Epithelial cell of prostate (primary cell): ENCODE measurements at places on chromosomes 6 and 20.
A peak's percentile ranks its signal among the peaks of the same experiment; 100 is the strongest.

DNA sequence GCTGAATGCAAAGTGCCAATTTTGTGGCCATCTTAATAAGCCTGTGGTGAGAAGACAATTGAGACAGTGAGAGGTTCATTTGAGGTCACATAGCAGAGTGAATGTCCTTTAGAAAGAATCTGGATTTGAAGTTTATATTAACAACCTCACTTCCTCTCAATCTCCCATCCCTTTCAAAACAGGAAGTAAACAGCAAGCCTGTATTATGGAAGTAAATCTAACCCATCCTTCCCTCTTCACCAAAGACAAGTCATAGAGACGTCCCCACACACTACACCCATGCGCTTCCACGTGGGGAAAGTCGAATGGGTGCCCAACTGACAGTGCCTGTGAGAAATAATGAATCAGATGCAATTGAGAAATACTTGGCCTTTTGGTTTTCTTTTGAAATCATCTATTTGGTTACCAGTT, 28.8 kb upstream of the CCND3 start:
- no peak for DNase-seq

GRCh38 chr20:49700411-49701185, 13.1 kb downstream of the B4GALT5 start:
- DNase-seq, result no peak

GRCh38 chr6:3194535-3195419, 32.7 kb downstream of the TUBB2B start:
- DNase-seq, result no peak

GRCh38 chr20:46376196-46376785, 30.1 kb downstream of the ELMO2 start:
- no peak for DNase-seq

GRCh38 chr6:148502083-148502772, 159.6 kb downstream of the SASH1 start:
- no peak for DNase-seq

- DNase-seq, result no peak
These were observed 118.6 kb upstream of the ADGRF1 start for GRCh38 chr6:47160702-47161101.

GRCh38 chr6:85354761-85355618, 94.9 kb upstream of the NT5E start:
- DNase-seq, result no peak

GRCh38 chr6:35516712-35517111, 4.0 kb upstream of the TULP1 start:
- no peak for DNase-seq

DNA sequence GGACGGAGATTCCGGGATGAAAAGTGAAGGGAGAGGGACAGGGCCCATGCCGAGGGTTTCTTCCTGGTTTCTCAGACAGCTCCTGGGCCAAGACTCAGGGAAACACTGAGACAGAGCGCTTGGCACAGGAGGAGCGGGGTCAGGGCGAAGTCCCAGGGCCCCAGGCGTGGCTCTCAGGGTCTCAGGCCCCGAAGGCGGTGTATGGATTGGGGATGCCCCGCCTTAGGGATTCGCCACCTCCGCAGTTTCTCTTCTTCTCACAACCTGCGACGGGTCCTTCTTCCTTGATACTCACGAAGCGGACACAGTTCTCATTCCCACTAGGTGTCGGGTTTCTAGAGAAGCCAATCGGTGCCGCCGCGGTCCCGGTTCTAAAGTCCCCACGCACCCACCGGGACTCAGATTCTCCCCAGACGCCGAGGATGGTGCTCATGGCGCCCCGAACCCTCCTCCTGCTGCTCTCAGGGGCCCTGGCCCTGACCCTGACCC, 55.0 kb upstream of the HLA-A start:
- DNase-seq, result no peak

DNA sequence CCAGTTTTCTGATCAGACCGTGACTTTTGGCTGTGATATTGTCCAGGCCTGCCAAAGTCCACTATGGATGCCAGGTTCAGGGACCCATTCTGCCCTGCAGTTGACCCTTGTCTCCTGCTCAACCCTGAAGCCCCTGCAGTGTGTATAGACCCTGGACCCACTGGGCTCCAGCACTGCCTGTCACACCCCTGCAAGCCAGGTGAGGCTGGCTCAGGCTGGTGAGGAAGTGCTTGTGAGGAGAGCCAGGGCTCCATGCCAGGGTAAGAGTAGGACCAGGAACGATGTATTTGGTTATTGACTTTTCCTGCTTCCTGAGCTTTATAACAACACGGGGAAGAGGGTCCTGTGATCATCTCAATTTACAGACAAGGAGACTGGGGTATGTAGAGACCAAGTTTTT, 19.1 kb upstream of the CD93 start:
- DNase-seq, result no peak

GRCh38 chr20:56987986-56988385, 278.5 kb downstream of the BMP7 start:
- no peak for DNase-seq

- peak; percentile 73 for DNase-seq
These were observed 9.9 kb downstream of the PCIF1 start for GRCh38 chr20:45944151-45944964.

- DNase-seq, result no peak
These were observed 76.2 kb downstream of the LYRM2 start for GRCh38 chr6:89562093-89562973.

DNA sequence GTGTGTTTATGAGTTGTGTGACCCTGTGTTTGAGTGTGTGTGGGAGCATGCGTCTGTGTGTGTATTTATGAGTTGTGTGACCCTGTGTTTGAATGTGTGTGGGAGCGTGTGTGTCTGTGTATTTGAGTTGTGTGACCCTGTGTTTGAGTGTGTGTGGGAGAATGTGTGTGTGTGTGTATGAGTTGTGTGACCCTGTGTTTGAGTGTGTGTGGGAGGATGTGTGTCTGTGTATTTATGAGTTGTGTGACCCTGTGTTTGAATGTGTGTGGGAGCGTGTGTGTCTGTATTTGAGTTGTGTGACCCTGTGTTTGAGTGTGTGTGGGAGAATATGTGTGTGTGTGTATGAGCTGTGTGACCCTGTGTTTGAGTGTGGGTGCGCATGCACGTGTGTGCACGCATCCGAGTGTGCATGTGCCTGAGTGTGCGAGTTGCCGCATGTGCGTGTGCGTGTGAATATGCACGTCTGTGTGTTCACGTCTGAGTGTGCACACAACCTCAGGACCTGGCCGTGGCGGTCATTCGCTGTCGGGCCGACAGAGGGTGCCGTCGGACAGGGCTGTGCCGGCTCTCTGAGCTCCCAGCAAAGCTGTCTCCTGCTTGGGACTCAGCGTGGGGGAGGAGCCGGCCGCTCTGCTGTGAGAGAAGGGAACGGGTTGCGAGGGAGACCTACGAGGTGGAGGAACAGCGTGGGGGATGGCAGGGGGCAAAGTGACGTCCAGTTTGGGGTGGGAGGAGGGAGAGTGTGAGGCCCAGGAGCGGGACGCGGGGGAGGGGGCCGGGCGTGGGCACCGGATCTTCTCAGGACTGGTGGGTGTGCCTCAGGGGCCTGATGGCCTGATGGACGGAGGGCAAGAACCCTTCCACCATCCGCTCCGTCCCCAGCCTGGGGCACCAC, 19.7 kb downstream of the SLC17A9 start:
- DNase-seq, result peak; percentile 10

- no peak for DNase-seq
These were observed 139.7 kb upstream of the TMEM170B start for GRCh38 chr6:11397622-11398450.

DNA sequence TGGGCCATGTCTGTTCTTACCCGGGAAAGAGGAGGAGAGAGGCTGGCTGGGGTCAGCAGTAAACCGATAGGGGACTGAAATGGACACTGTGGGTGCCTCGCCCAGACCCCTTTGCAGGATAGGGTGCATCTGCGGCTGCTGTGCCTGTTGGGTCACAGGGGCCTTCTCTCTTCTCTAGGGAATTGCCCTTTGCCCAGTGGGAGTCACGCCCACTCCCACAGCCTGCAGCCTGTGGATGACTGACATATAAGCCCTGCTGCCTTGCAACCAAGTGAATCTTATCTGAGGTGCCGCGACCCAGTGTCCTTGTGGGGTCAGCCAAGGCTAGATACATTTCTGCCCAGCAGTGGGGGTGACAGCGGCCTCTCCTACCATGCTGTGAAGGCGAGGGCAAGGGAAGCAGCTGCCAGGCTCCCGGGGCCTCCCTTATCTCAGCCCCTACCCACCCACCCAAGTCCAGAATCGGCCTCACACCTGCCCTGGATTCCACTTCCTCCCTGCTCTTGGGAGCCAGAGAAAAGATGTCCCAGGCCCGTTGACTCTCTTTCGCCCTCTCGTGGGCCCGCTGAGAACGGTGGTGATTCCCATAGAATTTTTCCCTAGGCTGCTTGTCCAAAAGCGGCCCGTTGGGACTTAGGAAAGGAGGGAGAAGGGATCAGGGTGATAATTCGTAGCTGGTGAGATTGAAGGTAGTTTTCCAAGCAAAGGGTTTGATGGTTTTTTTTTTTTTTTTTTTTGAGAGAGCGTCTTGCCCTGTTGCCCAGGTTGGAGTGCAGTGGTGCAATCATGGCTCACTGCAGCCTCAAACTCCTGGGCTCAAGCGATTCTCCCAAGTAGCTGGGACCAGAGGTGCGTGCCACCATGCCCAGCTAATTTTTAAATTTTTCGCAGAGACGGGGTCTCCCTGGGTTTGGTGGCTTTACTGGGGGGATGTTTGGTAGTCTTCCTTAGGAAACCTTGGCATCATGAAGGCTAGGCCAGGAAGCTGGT, 76.4 kb upstream of the RNF24 start:
- no peak for DNase-seq

DNA sequence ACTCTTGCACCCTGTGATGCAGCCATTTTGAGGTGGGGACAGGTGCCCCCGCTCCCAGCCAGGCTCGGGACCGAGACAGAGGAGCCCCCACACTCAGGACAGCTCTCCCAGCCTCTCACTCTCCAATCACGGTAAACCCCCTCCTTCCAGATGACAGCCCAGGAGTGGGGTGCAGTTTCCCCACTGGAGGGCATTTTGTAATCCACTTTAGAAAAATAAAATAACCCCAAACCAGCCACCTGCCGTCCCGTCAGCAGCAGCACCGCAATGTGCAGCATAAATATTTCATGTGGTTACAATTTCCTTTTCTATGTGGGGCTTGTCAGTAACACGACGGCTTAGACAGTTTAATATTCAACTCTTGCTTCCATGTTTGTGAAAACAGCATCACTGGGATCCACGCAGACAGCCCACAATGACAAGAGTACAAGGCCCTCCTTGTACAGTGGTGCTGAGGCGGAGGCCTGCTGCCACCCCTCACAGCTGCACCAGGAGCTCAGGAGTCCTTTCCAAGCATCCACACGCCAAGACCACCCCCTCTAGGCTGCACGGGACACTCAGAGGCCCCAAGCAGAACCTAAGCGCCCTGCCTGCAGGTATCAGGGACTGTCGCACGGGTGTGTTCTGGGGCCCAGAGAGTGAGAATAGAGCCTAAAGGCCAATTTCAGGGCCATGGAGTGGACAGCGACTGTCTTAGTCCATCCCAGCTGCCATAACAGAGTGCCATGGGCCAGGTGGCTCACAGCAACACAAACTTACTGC, 116.7 kb downstream of the JPH2 start:
- no peak for DNase-seq

- DNase-seq, result no peak
These were observed 242.2 kb downstream of the HIVEP2 start for GRCh38 chr6:142702501-142703460.
